ENCODE measurements at places on chromosomes 4 and X.

GRCh38 chrX:46294234-46294633, 251.0 kb downstream of the ZNF674 start:
- DNase-seq: no peak

GRCh38 chr4:91198951-91199350, 1071.8 kb downstream of the CCSER1 start:
- DNase-seq: peak; percentile 3

DNA sequence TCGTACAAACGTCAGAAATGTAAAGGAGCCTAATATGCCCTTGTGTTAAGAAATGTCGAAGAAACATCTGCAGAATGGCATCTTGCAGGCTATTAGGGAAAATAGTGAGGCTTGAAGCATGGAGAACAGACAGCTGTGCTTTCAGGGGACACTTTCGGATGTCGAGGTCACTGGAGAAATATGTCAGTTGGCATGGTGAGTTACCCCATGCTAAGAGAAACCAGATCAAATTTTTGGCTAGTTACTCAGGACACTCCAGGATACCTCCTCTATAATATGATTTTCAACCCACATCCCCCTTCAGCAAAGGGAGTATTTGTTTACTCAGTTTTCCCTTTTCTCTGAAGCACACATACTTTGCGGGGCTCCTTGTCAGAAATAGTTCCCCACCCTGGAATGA, 171.4 kb downstream of the GPC3 start:
- no peak for DNase-seq

GRCh38 chrX:39802908-39803307, 294.9 kb downstream of the BCOR start:
- no peak for DNase-seq

Data from H54 (cell line).